NCI-H2081 treated with DMSO at 0.1 percent for 48 hours (cell line): ENCODE measurements at places on chromosomes 2 and 18.

GRCh38 chr2:122481717-122482116, 726.3 kb downstream of the TSN start:
- no peak for DNase-seq

- DNase-seq: no peak
Observed at GRCh38 chr2:165901620-165902298, 51.8 kb downstream of the TTC21B start.

- DNase-seq: no peak
Observed at GRCh38 chr2:120541553-120541932, 194.1 kb upstream of the GLI2 start.

GRCh38 chr18:8989017-8989416, 113.5 kb upstream of the NDUFV2 start:
- DNase-seq: no peak

- no peak for DNase-seq
Observed at GRCh38 chr2:101912545-101912944, 79.2 kb upstream of the IL1R2 start.

GRCh38 chr2:38056216-38056615, 19.7 kb downstream of the CYP1B1 start:
- DNase-seq: no peak

DNA sequence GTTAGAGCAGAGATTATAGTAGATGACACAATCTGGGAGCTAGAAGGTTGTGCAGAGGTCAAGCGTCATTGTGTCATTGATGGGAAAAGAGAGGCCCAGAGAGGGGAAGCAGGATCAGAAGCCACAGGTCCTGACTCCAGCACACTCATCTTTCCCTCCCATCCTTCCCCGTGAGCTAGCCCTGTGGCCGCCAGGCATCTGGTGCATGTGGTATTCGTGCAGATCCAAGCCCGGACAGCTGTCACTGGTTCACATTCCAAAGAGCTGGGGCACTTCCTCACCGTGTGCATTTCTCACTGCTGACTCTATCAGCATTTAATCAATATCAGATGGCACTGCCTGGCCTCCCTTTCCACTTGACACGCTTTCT, 94.1 kb upstream of the THOC1 start:
- no peak for DNase-seq

GRCh38 chr2:53403792-53404413, 363.7 kb upstream of the CHAC2 start:
- no peak for DNase-seq

DNA sequence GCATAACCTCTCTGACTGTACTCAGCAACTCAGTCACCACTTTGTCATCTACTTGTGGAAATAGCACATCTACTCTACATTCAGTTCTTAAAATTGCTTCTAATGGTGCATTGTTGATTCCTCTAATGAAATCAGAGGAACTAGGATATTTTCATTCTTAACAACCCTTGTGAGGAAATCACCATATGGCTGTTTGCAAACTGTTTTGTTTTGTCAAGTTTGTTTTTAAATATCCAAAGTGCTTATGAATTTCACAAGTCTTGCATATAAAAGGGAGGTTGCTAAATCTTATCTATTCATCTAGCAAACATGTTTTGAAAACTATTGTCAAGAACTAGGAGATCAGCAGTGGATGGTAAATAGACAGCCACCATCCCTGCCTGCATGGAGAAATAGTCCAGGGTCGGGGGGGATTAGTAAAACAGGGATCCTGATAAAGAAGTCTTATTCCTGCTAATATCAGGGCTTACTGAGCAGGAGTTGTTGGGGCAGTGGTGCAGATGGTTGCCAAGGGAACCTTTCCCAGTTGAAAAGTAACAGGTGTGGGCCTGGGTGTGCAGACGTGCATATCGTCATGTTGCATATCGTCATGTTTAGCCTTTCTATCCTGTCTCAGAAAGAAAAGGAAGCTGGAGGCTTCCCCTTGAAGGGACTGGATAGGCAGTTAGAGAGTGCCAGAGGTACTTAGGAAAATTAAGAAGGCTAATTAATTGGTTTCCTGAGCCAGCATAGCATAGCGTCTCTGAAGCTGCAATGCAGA, 7.5 kb upstream of the MYO3B start:
- DNase-seq: no peak

DNA sequence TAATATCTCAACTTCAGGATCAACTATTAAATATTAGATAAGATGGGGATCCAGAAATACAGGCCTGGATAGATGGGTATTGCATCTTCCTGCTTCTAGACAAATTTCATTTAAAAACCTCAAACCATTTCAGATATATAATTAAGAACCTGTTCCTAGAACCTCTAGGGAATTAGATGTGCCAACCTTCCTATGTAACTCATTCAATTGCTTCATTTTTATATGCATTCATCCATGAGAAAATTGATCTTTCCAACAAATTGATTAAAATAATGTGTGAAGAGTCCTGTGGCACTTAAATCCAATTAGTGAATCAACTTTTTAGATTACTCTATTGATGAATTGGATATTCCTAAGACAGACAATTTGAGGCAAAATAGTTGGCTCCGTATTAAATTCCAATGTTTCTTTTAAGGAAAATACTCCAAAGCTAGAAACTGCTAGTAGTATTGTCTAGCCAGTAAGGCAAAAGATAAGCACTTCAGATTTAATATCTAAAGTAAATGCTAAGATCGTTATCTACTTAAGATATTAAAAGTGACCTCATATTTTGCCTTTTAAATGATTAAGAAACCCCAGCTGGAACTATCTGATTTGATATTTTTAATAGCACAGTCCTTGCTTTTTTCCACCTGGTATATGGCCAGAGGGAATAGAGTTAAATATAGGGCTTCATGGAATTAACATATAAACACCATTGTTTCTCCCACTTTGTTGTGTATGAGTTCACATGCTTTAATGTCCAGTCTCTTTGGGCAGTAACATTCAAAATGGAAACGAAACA, 35.8 kb downstream of the DARS1 start:
- no peak for DNase-seq

- DNase-seq: no peak
Observed at GRCh38 chr18:25780105-25780504, 310.3 kb downstream of the SS18 start.

GRCh38 chr2:58569475-58570185, 328.5 kb upstream of the FANCL start:
- no peak for DNase-seq

DNA sequence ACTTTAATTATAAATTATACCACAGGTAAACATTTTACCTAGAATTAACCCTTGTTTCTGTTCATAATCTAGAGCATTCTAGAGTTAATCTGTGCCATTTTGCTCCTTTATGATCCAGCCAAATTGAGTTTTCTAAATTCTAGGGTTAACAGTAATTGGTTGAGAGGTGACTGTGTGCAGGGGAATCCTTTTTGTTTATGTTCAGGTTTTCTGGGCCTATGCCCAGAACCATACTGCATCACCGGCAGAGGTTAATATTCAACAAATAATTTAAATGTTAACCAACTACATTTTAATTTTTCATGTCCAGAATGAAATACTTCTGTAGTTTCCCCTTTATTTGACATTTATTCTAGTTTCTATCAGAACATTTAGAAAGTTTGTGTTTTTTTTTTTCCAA, 32.3 kb downstream of the CARF start:
- DNase-seq: no peak

GRCh38 chr2:9777081-9777480, 66.2 kb upstream of the TAF1B start:
- no peak for DNase-seq

DNA sequence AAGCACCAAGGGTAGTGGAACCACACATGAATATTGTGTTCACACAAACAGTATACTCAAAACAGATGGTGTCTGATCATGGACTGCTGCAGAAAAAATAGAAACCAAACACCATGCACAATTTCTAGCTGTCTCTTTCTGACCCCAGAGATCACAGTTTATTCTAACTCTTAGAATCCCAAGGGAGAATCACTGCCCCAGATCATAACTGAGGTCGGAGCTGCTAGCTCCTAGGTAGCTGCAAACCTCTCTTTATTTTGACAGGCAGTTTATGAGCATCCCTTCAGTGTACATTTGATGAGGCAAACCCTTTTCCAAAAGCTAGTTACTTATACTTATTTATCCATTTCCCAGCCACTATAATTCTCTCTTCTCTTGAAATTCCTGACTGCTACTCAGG, 439.1 kb upstream of the HNMT start:
- DNase-seq: no peak

DNA sequence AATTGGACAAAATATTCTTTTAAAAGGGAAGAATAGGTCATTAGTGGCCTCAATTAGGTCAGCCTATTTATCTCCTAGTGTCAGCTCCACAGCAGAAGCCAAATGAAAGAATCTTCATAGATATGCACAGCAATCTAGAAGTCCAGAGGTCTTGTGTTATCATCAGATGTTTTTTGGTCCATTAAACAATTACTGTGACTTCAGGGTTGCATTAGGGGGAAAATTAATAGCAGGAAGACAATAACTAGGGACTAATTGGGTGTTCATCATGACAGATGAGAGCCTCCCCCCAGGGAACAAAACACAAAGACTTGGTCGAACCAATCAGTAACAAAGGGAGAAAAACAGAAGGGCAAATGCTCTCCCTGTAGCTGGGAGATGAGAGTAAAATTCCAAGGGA, 264.7 kb downstream of the PTH2R start:
- no peak for DNase-seq

DNA sequence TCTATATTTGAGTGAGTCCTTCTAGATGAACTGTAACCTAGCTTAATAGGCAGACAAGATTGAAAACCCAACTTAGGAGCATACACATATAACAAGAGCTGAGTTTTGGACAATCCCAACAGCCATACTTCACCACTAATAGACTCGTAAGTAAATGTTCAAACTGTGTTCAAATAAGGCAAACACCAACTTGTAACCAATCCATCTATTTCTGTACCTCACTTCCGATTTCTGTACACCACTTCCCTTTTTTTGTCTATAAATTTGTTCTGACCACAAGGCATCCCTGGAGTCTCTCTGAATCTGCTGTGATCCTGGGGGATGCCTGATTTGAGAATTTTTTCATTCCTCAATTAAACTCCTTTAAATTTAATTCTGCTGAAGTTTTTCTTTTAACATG, 1149.1 kb upstream of the NRXN1 start:
- no peak for DNase-seq

GRCh38 chr2:118921646-118922045, 20.3 kb upstream of the MARCO start:
- no peak for DNase-seq

GRCh38 chr18:59040770-59041148, 98.9 kb upstream of the SEC11C start:
- no peak for DNase-seq

DNA sequence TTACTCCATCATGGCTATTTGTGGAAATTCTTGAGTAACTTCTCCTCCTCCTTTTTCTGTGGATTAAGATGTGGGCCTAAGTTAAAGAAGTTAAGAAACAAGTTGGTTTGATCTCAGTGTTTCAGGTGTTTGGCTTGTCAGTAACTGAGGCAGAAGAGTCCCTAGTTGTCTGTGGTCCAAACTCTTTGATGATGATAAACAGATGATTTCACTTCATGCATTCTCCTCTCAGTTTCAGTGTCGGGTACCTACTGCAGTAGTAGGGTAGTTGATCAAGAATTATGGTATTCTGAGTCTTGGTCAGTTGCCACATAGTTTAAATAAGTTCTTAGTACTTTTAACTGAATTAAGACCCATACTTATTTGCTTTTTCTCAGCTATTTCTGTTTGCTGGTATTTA, 85.6 kb downstream of the NCOA1 start:
- DNase-seq: no peak

- no peak for DNase-seq
Observed at GRCh38 chr2:40859617-40860016, 407.7 kb upstream of the SLC8A1 start.

GRCh38 chr18:8946066-8946838, 156.2 kb upstream of the NDUFV2 start:
- DNase-seq: no peak

DNA sequence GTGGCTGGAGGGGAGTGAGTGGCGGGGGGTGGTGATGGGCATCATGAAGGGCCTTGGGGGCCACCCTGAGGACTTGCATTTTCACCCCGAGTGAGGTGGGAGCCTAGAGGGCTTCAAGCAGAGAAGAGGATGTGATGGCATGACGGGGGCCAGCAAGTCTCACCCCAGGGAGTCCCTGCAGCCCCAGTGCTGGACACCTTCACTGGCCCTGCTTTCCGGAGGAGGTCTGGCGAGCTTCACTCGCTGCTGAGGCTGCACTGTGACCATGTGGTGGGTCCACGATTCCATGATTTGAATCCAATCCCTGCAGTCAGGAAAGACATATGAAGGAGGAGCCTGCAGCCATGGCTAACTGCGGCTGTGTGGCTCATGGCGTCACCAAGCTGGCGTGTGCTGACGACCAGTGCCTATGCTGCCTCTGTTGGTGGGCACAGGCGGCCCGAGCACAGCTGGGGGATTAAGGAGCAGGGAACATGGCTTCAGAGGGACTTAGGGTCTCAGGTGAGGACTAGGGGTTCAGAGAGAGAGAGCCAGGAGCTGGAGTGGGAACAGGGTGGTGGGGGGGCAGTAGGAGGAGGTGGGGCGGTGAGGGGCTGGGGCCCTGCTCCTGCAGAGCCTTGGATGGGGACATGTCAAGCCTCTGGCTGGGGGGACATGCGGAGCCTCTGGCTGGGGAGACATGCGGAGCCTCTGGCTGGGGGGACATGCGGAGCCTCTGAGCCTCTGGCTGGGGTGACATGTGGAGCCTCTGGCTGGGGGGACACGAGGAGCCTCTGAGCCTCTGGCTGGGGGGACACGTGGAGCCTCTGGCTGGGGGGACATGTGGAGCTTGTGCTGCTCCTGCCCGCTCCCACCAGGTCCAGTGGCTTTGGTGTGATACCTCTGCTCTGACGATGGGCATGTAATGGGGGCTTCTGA, 3.6 kb downstream of the ZAP70 start:
- DNase-seq: no peak

GRCh38 chr2:127358971-127359370, 28.8 kb downstream of the MAP3K2 start:
- no peak for DNase-seq

GRCh38 chr2:43021791-43022509, 204.5 kb downstream of the ZFP36L2 start:
- DNase-seq: no peak

DNA sequence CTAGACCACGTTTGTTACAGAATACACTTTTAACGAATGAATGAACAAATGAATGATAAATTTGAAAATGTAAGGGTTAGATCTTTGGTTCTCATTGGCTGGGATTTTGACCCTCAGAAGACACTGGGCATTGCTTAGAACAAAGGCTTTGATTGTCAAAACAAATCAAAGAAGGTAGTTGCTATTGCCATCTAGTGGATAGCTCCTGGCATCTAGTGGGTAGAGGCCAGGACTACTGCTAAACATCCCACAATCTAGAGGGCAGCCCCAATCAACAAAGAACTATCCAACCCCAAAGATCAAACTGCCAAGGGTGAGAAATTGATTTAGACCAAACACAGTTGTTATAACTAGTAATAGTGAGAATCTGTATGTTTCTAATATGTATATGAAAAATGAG, 552.3 kb downstream of the KCNJ3 start:
- no peak for DNase-seq

GRCh38 chr2:2564300-2565078, 233.4 kb upstream of the MYT1L start:
- no peak for DNase-seq

DNA sequence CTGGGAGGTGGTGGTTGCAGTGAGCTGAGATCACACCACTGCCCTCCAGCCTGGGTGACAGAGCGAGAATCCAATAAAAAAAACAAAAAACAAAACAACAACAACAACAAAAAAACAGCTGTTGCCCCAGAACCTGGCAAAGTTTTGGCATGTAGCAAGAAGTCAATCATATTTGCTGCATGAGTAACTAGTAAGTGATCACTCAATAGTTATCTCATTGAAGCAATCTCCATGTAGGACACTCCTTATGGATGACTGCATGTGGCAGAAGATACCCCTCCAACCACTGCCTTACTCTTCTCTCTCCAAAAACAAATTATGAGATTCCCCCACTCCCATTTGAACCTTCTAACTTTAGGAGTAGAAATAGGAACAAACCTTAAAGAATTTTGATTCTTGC, 113.7 kb downstream of the TTC27 start:
- DNase-seq: no peak
